ENCODE measurements at places on chromosomes 1 and 21.
A peak's percentile ranks its signal among the peaks of the same experiment; 100 is the strongest.

DNA sequence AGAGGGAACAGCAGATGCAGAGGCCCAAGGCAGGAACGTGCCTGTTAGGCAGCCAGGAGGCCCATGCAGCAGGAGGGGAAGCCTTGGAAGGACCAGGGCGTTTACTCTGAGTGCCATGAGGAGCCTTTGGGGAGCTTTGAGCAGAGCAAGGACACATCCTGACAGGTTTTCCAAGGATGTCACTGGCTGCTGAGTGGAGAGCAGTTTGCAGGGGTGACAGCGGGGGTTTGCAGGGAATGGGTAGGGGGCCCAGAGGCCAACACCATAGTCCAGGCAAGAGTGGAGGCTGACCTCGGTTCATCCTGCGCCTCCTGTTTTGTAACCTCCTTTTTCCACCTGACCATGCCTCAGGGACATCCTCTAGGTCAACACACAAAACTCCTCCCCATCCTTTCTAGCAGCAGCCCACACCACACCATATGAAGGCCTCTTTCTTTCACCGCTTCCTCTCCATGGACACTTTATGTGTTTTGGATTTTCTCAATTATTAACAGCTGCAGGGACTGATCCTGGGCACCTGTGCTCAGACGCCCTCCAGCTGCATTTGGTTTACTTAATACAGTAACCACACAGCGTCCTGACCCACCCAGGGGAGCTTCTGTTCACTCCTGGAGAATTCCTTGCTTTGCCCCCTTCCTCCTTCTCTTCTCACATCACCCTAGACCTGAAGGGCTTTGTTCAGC lies 528.5 kb downstream of the MATN1 start:
- DNase-seq, result no peak

DNA sequence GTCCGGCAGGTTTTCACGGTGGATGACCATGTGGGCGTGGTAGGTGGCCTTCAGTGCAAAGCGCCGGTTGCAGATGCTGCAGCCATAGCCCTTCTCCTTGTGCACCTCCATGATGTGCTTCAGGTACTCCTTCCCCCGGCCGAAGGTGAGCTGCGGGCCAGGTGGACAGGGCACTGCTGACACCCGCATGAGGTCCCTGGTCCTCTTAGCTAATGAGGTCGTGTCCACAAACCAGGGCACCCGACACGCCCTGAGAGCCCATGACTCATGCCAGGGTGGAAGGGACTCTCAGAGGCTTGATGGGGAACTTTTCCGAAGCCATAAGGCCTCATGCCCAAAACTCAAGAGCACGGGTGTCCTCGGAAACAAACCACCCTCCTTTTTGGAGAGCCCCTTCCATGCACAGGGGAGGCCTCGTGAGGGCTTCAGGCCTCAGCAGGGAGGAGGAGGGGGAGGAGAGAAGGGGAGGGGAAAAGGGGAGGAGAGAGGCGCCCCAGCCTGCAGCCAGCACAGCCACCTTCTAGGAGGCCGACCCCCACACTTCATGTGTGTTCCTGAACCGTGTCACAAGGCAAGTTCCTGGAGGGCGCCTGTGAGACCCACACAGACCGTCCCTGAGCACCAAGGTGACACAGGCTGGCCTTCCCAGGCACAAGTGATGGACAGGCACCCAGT lies 54.4 kb upstream of the RIPK4 start:
- no peak for DNase-seq

GRCh38 chr21:26449161-26449560 lies 123.9 kb downstream of the CYYR1 start:
- no peak for DNase-seq

DNA sequence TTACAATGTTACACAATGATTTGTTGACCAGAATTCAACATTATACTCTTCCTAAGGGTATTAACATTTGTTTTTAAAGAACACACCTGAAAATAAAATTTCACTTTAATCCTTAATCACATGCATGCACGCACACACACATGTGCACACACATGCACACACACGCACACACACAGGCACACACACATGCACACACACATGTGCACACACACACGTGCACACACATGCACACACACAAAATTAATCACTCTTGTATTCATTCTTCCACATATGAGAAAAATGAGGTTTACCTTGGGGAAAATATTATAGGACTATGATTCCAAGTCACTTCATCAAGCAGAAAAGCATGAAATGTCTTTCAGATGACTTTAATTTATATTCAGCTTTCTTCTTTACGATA lies 331.8 kb upstream of the PLD5 start:
- no peak for DNase-seq

GRCh38 chr1:88647249-88647645 lies 36.8 kb upstream of the PKN2 start:
- DNase-seq, result no peak

DNA sequence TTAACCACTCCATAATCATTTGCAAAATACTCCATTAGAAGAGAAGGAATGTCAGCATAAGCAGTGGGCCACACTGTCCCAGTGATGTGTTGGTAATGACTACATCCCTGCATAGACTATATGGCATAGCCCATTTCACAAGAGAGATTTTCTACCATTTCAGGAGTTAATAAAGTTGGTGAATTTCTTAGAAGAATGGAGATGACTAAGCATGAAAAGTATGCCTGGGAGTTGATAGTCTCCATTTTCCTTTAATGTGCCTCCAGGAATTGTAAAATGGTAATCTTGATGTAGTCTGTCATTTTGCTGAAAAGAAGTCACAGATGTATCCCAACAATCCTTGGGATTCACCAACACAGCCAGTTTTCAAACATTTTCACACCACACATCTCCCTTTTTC lies 608.8 kb upstream of the CHRM3 start:
- DNase-seq, result no peak

DNA sequence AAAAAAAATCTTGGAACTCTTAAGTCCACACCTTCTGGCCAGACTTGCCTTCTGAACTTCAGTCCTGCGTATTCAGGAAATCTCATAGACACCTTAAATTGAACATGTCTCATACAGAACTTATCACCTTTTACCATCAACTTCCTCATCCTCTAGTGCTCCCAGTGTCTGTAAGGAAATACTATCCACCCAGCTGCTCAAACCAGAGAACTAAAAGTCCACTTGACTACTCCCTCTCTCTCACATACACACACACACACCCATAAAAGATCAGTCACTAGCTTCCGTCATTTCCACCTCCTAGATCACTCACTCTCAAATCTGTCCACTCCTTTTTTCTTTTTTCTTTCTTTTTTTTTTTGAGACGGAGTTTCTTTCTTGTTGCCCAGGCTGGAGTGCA lies 10.9 kb upstream of the CAP1 start:
- no peak for DNase-seq

GRCh38 chr1:93021539-93022134 lies 57.4 kb upstream of the MTF2 start:
- peak; percentile 18 for DNase-seq

- no peak for DNase-seq
Observed at GRCh38 chr21:46149205-46149901, 6.0 kb downstream of the FTCD start.

GRCh38 chr1:108718927-108719655 lies 6.4 kb downstream of the FNDC7 start:
- no peak for DNase-seq

DNA sequence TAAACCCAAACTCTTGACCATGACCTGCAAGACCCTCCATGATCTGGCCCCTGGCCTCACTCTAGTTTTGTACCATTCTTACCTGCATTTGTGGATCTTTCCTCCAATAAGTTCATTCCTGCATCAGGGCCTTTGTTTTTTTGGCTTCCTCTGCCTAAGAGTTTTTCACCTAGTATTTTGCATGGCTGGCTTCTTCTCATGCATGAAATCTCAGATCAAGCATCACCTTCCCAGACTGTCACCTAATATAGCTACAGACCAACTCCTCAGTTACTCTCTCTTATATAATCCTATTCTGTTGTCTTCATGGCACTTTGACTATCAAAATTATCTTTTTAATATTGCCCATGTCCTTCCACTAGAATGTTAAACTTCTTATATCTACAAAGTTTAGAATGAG lies 54.2 kb downstream of the BTBD8 start:
- DNase-seq, result no peak

- DNase-seq, result no peak
Observed at GRCh38 chr1:31535561-31535960, 40.8 kb upstream of the TINAGL1 start.

DNA sequence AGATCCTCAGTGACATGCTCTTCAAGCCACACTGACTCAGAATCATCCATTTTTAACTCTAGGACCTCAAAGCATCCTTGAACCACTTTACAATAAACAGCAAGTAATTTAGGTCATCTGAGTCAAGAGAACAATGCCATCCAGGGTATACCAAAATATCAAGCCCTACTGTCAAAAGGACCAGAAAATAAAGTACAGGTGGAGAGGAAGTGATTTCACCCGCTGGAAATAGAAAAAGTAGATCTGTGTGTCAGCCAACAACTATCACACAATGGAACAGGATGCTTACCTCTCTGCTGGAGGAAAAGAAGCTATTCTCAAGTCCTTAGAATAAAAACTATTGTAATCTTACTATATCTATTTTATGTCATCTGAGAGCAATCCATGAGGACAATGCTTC lies 37.0 kb downstream of the RERE start:
- DNase-seq, result no peak

GRCh38 chr1:30670240-30671060 lies 52.9 kb downstream of the MATN1 start:
- DNase-seq, result no peak

- DNase-seq, result no peak
Observed at GRCh38 chr1:100152271-100152670, 19.3 kb downstream of the TRMT13 start.

- DNase-seq, result no peak
Observed at GRCh38 chr21:15437883-15438282, 291.9 kb upstream of the USP25 start.

DNA sequence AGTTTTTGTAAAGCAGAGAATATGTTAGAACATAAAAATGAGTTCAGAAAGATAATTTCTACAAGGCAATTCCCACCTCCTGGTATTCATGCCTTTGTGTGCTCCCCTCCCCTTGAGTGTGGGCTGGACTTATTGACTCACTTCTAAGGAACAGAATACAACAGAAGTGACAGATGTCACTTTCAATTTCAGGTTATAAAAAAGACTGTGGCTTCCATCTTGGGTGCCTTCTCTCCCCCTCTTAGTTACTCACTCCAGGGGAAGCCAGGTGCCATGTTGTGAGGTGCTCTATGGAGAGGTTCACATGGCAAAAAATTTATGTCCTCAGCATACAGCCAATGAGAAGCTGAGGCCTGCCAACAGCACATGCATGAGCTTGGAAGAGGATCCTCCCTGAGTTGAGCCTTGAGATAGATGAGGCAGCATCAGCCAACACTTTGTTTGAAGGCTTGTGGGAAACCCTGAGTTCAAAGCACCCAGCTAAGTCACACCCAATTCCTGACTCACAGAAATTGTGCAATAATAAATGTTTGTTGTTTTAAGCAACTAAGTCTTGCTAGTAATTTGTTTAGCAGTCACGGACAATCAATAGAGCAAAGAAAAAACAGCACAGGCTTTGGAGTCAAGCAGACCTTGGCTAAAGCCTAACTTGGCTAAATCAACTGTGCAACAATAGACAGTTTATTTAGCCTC lies 73.5 kb upstream of the NGF start:
- no peak for DNase-seq

DNA sequence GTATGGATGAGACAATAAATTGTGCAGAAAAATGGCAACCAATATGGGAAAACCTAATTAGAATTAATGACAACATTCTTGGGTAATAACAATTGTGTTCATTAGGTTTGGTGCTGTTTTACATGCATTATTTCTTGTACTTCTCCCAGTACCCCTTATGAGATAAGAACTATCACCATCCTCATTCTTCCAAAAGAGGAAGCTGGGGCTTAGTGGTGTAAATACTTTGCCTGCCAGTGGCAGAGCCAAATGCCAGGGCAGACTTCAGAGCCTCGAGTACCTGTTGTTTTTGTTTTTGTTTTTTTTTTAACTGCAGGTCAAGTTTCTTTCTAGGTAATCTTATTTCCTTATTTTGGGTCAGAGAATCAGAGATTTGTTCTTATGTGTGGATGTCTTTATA lies 206.4 kb downstream of the RHOU start:
- no peak for DNase-seq

Data from activated CD4-positive, alpha-beta T cell treated with anti-CD3 and anti-CD28 coated beads, Interleukin-2, amount 50 U/mL, for 24 hours (primary cell).